ENCODE measurements at places on chromosomes 11 and 22. TPM values are rescaled to one million over a fixed set of nuclear protein-coding genes. Genes with fewer than 3 reads are reported as not detected.

The TBX1 gene
- total RNA-seq: 0.17 TPM

DNA sequence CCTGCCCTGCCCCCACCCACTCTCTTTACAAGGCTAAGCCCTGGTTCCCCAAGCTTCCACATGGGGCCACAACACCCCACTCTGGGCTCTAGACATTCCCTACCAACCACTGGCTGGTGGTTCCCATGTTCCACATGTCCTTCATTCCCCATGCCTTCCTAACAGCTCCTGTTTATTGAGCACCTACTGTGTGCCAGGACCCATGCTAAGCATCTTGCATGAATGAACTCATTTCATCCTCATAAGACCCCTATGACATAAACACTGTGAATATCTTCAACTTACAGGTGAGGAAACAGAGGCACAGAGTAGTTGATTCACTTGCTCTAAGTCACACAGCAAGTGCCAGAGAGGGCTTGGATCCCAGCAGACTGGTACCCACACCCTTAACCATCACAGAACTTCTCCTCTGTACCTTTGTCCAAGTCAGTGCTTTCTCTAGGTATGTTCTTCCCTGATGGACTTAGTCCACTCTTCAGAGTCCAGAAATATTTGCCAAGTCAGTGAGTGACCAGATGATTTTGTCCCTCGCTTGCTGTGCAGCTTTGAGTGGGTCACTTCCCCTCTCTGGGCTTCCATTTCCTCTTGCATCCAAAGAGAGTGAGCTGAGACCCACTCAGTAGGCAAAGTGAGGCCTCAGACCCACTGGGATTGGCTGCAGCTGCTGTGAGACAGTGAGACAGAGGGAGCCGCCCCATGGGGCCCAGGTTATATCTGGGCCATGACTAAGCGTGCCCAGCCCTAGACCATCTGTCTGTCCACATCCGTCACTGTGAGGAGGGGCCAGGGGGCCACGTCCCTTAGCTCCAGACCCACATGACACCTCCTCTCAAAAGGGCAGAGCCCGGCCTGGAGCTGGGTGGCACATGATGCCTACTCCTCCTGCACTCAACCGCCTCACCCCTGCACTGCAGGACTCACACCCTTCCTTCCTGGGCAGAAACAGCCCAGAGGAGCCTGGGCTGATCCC is 132.4 kb downstream of the MN1 start:
- no peak overlapping the region for H3K27ac ChIP-seq
- no peaks in the 10 kb centered on the region for H3K27me3 ChIP-seq
- H3K36me3 ChIP-seq: no peaks in the 10 kb centered on the region
- peak; percentile 74 for DNase-seq
- no peak overlapping the region for H3K4me3 ChIP-seq
- no peaks in the 10 kb centered on the region for H3K4me1 ChIP-seq

The TYR gene
- total RNA-seq: not detected

DNA sequence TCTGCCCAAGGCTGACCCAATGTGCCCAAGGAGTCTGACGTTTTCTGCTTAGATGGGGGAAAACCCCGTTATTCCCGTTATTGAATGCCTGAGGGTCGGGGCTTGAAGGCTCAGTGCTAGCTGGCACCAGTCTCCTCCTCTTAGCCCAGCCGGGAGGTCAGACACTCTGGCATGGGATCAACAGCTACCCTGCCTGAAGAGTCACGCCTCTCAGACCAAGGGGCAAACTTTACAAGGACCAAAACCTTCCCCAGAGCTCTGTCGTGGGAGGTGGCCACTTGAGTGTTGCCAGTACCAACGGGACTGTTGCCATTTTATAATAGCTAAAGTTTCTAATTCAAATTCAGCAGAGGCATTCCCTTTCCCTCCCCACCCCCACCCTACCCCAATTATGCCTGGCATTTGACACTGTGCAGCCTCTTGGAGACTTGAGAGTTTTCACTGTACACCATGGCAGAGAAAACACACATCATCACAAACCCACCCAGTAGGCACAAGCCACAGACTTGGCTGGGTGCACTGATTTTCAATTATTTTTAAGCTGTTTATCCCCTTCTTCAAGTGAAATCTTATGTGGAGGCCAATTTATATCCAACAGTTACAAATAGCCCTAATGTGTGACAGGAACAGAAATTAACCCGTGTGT is 137.5 kb upstream of the SYT13 start:
- H3K4me1 ChIP-seq: no peaks in the 10 kb centered on the region
- H3K4me3 ChIP-seq: no peak overlapping the region
- no peak overlapping the region for H3K27ac ChIP-seq
- no peaks in the 10 kb centered on the region for H3K36me3 ChIP-seq
- no peaks in the 10 kb centered on the region for H3K27me3 ChIP-seq

The IGSF9B gene
- total RNA-seq: 0.09 TPM

DNA sequence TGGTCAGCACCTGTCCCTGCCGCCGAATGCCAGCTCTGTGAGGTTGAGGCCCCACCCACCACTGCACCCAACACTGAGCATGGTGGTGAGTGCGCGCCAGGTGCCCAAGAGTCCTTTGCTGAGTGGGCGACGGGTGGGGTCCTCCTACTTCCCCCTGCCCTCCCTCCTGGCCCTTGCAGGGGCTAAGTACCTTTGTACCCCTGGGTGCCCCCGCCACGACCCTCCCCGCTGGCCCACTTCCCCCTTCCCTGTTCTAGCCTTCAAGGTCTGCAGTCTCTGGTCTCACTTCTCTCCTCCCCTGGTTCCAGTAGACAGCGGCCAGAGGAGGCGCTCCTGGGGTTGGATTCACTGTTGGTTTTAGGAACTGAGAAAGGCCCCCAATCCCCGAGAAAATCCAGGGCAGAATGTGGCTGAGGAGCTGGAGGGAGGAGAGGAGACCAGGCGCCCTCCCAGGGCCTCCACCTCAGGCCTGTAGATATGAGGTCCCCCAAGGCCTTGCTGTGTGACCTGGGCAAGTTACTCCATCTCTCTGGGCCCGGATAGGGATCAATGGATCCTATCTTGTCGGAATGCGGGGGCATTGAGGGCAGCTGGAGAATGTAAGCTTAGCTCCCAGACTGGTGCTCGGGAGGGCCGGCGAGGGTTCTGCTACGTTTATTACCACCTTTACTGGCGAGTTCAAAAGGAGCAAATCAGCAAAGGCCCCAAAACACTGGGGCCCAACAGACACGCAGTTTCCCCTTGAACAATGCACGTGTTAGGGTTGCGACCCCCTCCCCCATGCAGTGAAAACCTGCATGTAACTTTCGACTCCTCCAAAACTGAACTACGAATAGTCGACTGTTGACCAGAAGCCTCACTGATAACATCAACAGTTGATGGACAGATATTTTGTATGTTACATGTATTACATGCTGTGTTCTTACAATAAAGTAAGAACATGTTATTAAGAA is 31.9 kb upstream of the SMIM38 start:
- no peak for DNase-seq
- H3K4me3 ChIP-seq: no peak overlapping the region
- no peaks in the 10 kb centered on the region for H3K36me3 ChIP-seq
- no peaks in the 10 kb centered on the region for H3K4me1 ChIP-seq

DNA sequence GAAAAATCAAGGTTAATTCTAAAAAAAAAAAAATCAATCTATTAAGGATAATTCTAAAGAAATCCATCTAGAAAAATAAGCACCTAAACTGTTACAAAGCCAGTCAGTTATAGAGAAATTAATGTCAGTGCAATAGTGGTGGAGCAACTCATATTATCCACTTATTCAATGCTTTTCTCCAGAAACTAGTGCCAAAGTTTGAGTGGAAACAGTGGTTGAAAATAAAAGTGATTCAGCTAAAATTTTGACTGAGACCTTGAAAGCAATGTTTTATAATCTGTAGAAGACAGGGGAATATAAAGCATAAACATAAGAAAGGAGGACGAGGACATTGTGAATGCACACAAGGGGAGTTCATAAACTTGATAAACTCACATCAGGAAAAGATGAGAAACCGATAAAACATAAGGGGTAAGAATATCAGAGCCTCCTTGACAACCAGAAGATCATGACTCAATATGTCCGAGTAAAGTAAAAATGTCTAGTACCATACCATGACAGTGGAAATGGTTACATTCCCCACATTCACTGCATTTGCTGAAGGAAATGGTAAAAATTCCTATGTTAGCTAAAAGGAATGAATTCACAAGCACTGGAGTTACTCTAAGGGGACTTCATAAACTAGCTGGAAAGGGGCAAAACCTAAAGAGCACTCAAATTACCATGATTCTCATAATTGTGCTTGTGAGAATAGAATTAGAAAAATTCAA is 58.7 kb upstream of the SLC5A12 start:
- no peak overlapping the region for H3K27ac ChIP-seq
- H3K27me3 ChIP-seq: no peaks in the 10 kb centered on the region
- H3K4me3 ChIP-seq: no peak overlapping the region
- DNase-seq: no peak
- no peaks in the 10 kb centered on the region for H3K4me1 ChIP-seq

The PDXP gene
- total RNA-seq: 23.4 TPM

GRCh38 chr22:43377896-43378704 is 33.7 kb upstream of the MPPED1 start:
- H3K4me3 ChIP-seq: no peak overlapping the region
- DNase-seq: no peak
- H3K27me3 ChIP-seq: no peaks in the 10 kb centered on the region

Data from liver (tissue), 10 donors.